BJ (cell line): ENCODE measurements at places on chromosomes 16 and 17. TPM values are rescaled to one million over a fixed set of nuclear protein-coding genes. Genes with fewer than 3 reads are reported as not detected.

Gene TMEM238L
- not detected in 2 replicates for polyA plus RNA-seq

Gene SCARF1
- 0.11 and 0.12 TPM in 2 replicates for polyA plus RNA-seq

Gene SYCE1L
- 0.31 and 0.44 TPM in 2 replicates for polyA plus RNA-seq

DNA sequence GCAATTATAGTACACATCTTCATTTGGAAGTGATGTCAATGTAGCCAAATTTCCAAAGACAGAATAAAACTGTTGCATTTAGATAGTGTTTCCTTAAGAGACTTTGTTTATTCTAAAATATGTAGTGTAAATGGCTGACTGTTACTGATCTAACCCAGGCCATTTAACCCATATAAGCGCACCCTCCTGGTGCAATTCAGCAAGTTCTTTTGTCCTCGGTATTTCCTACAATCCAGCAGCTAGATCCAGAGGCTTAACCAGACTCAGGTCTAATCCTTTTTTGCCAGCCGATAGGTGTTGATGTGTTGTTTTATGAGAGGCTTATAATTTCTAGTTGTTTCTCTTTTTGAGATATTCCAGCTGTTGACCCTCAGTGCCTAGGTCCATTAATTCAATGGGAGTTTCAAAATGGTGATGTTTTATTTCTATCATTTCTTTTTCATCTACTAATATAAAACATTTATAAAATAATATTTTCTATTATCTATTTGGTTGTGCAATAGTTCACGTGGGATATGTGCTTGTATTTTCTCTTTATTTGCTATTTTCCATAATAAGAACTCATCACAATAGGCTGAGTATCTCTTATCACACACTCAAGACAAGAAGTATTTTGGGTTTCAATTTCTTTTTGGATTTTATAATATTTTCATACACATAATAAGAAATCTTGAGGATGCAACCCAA is 14.5 kb downstream of the ABCA9 start:
- DNase-seq: no peak

DNA sequence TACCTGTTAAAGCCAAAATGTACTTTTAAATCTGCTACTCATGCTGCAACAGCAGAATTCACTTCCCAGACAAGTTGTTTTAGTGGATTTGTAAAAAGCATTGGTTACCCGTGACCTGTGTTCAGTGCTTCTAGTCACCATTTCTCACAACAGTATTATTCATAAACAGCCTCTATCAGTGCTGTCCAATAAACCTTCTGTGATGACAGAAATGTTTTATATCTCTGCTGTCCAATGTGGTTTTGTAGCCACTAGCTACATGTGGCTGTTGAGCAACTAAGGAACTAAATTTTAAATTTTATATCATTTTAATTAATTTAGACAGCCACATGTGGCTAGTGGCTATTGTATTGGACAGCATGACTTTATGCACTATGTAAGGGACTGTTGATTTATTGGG is 12.6 kb downstream of the MAP3K3 start:
- DNase-seq: no peak

GRCh38 chr17:45336390-45337182 is 19.8 kb upstream of the MAP3K14 start:
- DNase-seq: no peak

DNA sequence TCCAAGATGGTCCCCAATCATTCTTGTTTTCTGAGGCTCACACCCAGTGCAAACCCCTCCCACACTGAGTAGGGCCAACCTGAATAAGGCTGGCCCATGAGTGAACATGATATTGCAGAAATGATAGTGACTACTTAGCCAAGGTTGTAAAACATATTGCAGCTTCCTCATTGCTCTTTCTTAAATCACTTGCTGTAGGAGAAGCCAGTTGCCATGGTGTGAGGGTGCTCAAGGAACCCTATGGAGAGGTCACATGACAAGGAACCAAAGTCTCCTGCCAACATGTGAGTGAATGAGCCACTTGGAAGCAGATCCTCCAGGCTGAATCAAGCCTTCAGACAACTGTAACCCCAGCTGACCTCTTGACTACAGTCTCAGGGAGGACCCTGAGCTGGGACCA is 191.4 kb downstream of the RGS9 start:
- DNase-seq: no peak

DNA sequence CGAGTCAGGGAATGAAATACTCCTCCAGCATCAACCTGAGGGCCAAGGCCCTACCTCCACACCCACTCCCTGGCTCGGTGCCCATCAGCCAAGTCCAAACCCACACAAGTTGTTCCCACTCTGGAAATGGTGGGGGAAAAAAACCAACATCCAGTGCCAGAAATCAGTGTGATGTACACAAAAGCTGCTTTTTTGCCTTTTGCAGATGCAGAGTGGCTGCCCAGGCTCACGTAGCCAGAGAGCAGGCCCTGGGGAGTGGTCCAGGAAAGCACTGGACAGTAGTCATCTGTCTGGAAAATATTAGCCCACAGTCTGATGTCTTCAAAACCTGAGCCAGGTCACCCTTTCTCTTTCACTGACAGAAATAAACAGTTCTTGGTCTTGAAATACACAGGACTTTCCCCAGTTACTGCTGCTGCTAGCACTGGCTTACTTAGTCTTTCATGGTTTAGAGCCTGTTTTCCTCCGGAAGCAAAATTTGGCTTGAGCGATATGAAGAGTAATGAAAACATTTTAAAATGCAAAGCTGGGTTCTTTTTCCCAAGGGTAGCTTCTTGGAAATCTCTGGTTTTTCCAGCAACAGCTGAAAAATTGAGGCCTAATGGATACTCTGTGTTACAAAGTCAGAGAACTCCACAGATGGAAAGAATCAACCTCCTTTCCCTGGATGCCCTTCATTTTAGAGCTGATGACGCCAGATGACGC is 18.2 kb upstream of the NOS2 start:
- no peak for DNase-seq

GRCh38 chr17:76268015-76268749 is 3.0 kb downstream of the UBALD2 start:
- no peak for DNase-seq

DNA sequence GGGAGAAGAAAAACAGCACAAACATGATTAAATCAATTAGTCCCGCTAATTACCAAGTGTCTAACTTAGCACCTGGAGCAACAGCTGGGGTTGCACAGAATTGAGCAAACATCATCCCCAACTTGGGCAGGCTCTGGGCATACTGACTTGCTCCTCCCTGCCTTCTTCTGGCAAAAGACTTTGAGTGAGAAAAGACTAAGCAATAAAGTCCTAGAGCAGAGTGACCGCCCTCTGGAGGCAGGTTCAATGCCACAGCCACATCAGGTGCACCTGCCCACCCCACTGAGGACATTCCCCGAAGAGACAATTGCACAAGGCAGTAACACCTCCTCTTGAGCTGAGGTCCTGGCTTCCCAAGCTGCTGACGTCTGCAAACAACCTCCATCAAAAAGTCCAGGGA is 358.3 kb downstream of the SOX9 start:
- DNase-seq: no peak
